Neural crest cell (in vitro differentiated cells): ENCODE measurements at places on chromosomes 16 and 17.

GRCh38 chr17:19341641-19342610, 20.6 kb downstream of the B9D1 start:
- DNase-seq: no peak

GRCh38 chr16:920717-921116, 50.1 kb downstream of the LMF1 start:
- DNase-seq: no peak

DNA sequence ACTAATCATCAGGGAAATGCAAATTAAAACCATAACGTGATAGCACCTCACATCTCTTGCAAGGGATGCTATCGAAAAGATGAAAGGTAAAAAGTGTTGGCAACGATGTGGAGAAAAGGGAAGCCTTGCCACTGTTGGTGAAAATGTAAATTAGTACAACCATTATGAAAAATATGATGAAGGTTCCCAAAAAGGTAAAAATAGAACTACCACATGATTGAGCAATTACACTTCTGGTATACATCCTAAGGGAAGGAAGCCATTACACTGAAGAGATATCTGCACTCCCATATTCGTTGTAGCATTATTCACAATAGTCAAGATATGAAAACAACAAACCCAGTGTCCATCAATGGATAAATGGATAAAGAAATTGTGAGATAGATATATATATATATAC, 21.5 kb downstream of the ABCA10 start:
- DNase-seq: no peak

GRCh38 chr17:65538675-65539529, 22.5 kb downstream of the AXIN2 start:
- no peak for DNase-seq

GRCh38 chr17:63549289-63549945, 860 bp upstream of the DCAF7 start:
- peak; percentile 12 for DNase-seq

DNA sequence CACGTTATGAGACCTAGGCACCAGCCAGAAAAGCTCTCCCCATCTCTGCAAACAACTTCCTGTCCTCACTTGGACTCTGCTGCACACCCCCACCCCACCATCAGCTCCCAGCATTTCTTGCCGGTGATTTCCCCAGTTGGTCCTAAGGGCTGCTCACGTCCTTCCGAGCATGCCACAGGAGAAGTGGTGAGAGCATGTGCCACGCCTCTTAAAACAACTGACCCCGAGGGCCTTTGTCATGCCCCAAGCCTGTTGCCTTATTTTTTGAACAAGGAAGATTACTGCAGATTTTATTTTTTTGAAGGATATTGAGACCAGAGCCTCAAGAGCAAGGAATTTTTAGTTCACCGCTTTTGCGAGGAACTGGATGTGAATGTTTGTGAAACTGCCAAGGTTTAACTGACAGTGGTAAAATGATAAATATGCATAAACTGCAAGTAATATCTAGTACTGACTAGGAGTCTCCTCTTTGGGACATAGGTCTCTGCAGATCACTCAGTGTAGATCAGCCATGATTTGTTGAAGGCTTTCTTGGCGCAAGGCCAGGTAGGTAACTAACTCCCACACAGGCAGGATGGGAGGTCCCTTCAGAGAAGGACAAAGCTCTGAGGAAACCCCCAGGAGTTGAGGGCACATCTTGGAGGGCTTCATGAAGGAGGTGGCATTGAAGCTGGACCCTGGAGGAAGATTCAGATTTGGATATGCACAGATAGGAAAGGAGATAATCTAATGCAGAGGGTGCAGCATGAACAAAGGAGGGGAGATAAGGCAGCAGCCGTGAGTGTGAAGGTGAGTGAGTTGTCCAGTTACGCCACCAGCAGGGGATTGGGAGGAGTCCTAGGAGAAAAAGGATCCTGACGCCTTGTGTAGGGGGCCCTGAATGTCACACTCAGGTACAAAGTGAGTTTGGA, 44.7 kb downstream of the TMEM132E start:
- no peak for DNase-seq

DNA sequence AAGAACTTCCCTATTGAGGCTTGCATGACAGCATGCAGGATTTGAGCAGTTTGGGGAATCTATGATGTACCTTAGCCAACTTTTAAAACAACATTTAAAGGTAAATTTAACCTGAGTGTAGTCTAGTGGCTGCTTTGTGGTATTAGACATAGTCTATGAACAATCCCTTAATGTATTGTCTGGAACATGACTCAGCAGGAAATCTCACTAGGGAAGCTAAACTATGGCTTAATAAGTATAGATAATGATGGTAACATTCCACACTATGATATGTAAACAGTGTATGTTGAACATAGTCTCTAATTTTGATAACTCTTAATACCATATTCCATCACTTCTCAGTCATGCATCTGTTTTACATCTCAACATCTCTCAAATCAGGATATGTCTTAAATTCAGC, 52.1 kb upstream of the SLC12A3 start:
- no peak for DNase-seq

- no peak for DNase-seq
Observed at GRCh38 chr17:49388290-49388640, 26.2 kb upstream of the ZNF652 start.

DNA sequence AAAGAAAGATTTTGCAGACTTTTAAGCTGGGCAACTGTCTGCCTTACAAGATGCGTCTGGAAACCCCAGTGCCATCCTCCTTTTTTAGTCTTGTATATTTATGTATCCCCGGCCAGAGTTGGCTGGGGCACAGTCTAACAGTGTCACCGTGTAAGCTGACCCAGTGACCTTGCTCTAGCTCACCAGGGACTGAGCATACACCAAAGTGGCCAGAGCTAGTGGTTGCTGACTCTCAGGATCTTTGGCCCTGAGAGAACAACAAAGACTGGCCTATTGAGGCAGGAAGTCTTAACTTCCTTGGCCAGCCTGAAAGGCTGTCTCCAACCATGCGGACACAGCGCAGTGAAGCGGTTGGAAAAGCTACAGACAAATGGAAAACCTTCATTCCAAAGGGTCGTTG, 745.2 kb downstream of the WWOX start:
- peak; percentile 9 for DNase-seq

GRCh38 chr17:36598951-36599401, 2.4 kb upstream of the MRM1 start:
- DNase-seq: no peak

DNA sequence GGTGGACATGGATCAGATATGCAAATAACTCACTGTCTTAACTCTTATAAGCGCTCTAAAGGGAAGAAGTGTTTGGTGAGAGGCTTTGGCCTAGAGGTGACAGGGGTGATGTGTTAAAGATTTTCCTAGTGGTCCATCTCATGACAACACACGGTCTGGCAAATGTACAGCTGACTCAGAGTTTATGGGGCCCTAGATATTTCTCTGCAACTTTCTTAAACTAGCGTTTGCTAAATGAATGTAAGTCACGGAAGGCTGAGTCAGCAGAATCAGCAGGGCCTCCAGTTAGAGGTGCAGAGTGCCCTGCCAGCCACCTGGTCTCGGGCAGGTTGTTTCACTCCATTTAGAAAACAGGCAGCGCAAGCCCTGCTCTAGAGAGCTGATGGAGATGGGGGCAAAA, 40.1 kb downstream of the CLEC16A start:
- DNase-seq: no peak

DNA sequence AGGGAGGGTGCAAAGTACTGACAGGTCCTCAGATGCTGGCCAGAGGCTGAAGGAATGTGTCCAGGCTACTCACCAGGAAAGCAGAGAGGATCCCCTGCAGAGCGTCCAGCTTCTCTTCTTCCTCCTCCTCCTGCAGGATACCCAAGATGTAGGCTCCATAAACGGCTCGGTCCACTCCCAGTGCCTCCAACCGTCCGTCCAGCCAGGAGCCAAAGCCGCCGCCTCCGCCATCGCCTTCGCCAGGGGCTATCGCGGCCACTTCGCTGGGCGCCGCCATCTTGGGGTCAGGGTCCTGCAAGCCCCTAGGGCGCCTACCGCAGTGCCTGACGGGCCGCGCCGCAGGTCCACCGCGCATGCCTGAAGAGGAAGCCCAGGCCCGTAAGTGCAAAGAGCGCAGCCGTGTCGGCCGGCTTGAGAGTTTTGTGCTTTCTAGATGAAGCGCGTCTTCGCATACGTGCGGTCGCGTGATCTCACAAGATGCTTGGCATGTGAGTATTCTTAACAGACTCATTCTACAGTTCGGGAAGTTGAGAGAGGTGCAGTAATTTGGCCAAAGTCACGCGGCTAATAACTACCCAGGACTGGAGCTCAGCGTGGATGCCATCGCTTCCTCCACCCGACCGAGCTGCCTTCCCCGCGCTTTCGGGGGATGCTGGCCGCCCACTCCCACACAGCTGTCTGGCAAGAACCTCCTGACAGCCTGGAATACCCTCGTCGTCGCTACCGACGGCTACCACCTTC, at the start of gene CCDC43:
Gene CCDC43 (minus strand): TSS at position 300 of the 741 bp plus-strand sequence. CDS start 23 bp downstream, at position 277.
- peak; percentile 96 for DNase-seq

GRCh38 chr17:78676412-78677302, 99.5 kb upstream of the DNAH17 start:
- DNase-seq: no peak
